Stimulated activated CD4-positive, alpha-beta T cell treated with anti-CD3 and anti-CD28 coated beads, Interleukin-1b, Interleukin-23, amount 100 ng/mL, for 4 hours (primary cell): ENCODE measurements at places on chromosomes 1 and 21.

- DNase-seq = peak; percentile 65
These were observed 20.9 kb downstream of the SLAMF1 start for GRCh38 chr1:160625725-160626498.

- DNase-seq = no peak
These were observed 36.6 kb upstream of the CNIH3 start for GRCh38 chr1:224579526-224579925.

GRCh38 chr1:54859700-54860391, 27.1 kb downstream of the DHCR24 start:
- no peak for DNase-seq

DNA sequence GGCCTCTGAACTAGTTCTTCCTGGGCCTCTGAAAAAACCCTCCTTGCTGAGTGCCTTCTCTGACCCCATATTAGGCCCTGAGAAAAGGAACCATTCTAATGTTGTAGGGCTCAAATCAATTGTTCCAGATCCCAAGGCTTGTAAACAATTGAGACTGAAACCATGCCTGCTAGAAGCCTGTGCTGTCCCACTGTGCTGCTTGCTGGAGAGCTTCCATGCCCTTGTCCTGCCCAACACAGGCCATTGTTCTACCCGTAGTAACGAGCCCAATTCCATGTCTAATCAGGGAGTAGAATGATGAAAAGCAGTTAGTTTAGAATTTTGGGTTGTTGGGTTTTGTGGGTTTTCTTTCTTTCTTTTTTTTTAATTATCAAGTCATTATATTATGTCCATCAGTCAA, 47.4 kb downstream of the ZNF281 start:
- no peak for DNase-seq
